Stimulated activated CD8-positive, alpha-beta memory T cell treated with anti-CD3 and anti-CD28 coated beads, Interleukin-15, amount 100 ng/mL, for 24 hours (primary cell): ENCODE measurements at places on chromosomes 3 and 15.

DNA sequence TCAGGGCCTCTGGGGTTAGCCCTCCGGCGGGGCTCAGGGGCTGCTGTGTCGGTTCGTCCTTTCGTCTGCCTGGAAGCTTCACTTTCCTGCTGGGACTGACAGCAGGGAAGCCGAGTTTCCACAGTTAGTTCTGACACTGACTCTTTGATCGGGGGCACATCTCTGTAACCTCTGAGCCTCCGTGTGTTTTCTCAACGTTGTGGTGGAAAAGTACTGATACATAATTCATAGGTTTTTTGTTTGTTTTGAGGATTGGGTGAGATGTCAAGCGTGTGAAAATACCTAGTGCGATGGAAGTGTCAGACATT is 481 bp downstream of the AP4E1 start:
- no peak for DNase-seq

DNA sequence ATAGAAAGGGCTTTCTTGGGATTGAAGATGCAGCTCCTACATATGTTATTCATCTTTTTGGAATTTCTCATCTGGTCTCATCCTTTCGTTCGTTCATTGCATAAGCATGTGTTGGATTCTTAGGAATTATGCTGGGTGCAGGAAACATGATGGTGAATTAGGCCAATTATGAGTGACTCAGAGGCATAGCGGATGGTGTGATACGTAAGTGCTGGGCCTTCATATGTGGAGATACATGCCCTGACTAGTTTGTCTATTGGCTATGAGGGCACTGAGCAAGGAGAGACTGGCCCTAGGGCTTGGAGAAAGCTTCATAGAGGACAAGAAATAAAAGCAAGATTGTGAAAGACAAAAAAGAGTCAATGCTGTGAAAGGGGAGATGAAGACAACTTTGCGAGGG is 235.1 kb downstream of the MYRIP start:
- DNase-seq: no peak

DNA sequence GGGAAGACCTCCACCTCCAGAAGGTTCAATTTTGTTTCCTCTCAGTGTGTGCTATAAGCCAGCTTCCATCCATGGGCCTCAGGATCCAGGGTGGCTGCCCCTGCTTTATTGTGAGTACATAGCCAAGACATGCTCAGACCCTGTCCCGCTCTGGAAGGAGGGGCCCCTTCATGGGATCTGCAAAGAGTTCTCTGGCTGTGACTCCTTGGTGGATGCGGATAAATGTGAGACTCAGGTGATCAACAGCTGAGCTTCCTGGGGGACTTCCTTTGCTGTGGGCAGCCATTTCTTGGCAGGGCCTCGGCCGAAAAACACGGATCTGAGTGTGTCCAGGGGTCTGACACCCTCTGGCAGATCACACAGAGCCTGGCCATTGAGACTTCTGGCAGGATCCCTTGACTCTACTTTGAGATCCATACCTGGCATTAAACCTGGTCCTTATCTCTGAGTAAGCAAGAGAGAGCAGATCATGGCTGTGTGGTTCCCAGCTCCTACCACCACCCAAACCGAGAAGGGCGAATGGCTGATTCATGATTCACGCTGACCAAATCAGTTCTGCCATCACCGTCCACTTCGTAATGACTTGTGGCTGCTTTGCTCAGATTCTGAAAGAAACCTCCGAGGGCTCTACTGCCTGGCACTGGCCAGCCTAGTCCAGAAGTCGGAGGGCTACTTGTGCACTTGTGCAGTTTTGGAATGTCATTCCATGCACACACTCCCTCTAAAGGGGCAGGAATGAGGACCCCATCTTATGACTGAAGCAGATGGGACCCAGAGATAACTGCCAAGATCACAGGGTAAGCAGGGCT is 68.1 kb downstream of the SENP2 start:
- no peak for DNase-seq

- no peak for DNase-seq
These were observed 837 bp downstream of the TMC3 start for GRCh38 chr15:81373176-81373575.

GRCh38 chr15:33204926-33205325 is 10.4 kb upstream of the FMN1 start:
- DNase-seq: no peak

DNA sequence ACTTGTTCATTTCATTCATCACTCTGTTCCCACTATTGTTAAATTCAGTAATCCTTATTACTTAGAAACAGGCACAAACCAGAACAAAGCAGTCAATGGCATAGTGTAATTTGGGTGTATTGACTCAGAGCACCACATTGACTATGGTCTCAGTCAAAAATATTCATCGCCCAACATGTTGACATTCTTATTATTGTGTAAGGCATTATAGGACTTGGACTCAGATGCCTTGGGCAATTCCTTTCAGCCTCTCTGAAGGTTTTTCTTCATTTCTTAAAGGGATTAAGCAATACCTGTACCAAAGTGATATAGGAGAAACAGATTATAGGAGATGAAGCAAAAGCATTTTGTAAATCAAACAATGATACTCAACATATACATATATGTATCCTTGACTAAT is 114.7 kb upstream of the BHLHE40 start:
- DNase-seq: no peak

GRCh38 chr15:50046867-50047266 is 72.2 kb downstream of the ATP8B4 start:
- DNase-seq: no peak

- no peak for DNase-seq
These were observed 735 bp downstream of the GOLGA8B start for GRCh38 chr15:34582461-34583371.

GRCh38 chr3:126111126-126111551 is 27.2 kb upstream of the SLC41A3 start:
- DNase-seq: no peak

DNA sequence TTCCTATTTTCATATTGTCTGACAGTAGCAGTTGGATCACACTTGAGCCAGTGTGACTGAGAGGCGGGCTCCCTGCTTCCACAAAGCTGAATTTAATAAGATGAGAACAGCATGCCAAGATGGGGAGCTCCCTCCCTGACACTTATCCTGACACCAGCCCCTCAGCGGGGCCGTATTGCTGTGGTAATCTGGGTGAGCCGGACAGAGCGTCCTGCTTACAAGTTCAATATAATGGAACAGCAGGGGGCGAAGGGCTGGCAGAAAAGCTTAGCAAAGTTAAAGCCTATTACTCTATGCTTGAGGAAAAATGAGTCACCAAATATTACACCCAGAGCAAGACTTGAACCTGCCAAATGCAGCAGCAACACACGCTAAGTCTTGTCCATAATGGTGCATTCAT is 163.8 kb upstream of the CMC1 start:
- no peak for DNase-seq

DNA sequence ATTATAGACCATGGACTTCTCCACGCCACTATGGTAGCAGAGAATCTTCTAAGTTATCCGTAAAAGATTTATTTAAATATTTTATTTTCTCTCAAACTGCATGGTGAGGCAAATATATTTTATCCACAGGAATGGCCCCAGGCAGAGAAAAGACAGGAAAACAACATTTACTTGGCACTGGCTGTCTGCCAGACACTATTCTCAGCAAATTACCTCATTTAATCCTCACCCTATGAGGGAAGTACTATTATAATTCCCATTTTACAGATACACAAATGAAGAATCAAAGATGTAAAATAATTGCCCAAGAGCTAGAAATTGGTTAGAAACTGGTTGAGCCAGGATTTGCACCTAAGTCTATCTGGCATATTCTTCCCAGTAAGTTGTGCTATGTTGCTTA is 361.4 kb upstream of the IL12A start:
- DNase-seq: no peak

DNA sequence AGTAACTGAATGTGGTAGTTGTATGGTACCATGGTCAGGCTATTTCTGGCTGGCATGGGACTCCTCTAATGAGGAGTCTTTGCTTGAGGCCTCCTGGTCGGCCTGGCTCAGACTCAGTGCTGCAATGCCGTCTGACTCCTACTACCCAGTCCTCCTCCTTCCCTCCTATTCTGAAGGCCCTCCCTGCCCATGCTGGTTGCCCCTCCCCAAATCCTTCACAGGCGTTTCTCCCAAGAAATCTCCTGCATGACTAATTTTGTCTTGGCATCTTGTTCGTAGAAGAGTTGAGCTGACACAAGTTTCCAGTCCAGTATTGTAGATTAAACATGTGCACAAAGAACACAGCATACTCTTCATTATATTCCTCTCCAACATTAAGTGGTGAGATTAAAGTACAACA is 115.5 kb downstream of the NFKBIZ start:
- DNase-seq: no peak

GRCh38 chr3:23754215-23754614 is 51.5 kb upstream of the UBE2E1 start:
- DNase-seq: no peak

- DNase-seq: no peak
These were observed 271.8 kb downstream of the ZIC1 start for GRCh38 chr3:147680837-147681483.

DNA sequence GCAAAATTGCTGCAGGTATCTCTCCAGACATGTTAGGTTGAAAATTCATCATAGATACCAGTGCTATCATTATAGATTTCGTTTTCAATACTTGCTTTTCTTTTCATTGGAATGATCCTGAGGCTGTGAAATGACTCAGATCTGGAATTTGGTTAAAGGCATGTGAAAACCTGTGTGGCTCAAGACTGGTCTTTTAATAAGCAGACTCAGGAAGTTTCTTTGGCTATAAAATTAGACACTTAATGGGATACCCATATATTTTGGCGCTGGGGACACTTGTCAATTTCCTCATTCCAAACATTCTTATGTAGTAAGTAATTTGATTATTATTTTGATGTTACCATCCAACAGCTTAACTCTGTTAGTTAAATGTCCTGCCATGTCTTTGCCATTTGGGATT is 1041.1 kb upstream of the GBE1 start:
- DNase-seq: no peak

DNA sequence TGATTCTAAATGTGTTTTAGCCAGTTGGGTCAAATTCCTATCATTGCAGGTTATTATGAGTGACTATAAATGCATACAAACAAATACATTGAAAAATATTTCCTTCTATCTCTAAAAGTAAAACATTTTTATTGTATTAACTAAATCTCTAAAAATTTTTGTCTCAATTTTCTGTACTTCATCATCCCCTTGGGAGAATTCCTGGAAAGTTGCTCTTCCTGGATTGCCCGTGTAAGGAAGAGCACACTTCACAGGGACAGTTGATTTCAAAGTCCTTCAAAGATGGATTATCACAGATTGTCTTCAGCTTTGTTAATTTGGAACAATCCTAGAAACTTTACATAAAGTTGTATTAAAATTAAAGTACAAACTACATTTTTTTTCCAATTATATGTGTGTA is 595.6 kb downstream of the ROBO1 start:
- no peak for DNase-seq

GRCh38 chr15:98684995-98685525 is 36.7 kb downstream of the IGF1R start:
- DNase-seq: no peak

GRCh38 chr3:23663661-23664186 is 142.0 kb upstream of the UBE2E1 start:
- no peak for DNase-seq

- no peak for DNase-seq
These were observed 625.6 kb upstream of the SGO1 start for GRCh38 chr3:20811631-20812030.

DNA sequence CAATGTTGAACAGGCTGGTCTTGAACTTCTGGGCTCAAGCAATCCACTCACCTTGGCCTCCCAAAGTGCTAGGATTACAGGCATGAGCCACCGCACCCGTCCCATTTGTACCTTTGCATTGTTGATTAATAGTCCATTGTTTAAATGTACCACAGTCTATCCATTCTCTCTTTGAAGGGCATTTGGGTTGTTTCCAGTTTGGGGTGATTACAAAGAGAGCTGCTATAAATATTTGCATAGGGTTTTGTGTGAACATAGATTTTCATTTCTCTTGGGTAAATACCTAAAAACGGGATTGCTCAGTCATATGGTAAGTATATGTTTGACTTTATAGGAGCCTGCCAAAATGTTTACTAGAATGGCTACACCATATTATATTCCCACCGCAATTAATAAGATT is 13.7 kb upstream of the PTPRG start:
- DNase-seq: no peak

DNA sequence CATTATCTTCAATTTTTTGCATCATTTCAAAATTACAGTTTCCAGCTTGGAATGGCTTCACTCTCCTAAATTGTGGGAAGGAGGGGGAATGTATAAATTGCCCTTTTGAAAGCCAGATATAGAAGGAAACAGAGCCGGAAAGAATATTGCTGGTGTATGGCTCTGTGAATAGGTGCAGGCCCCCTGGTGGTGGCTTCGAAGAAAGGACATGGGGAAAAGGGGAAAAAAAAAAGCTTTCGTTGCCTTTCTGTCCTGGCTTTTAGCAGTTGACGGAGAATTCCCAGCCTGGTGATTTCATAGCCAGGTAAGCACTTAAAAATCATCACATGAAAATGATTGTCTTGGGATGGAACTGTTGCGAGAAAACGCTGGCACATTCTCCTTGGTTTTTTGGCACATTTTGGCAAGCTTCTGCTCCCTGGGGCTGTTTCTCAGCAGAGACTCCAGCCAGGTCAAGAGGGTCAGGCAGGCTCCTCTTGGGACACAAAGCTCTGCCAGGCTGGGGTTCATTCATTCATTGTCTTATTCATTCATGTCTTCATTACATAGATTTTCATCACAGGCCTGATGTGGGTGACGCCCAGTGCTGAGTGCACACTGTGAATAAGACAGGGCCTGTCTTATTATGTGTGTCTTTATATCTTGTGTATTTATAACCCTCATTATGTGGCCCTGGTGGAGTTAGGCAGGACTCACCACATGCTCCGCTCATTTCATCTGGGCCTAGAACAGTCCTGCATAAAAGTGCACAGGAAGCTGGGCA is 300.0 kb upstream of the TPM1 start:
- no peak for DNase-seq

GRCh38 chr3:184574515-184575417 is 13.2 kb downstream of the EPHB3 start:
- DNase-seq: no peak

- DNase-seq: no peak
These were observed 60.5 kb downstream of the XXYLT1 start for GRCh38 chr3:195210266-195210973.

DNA sequence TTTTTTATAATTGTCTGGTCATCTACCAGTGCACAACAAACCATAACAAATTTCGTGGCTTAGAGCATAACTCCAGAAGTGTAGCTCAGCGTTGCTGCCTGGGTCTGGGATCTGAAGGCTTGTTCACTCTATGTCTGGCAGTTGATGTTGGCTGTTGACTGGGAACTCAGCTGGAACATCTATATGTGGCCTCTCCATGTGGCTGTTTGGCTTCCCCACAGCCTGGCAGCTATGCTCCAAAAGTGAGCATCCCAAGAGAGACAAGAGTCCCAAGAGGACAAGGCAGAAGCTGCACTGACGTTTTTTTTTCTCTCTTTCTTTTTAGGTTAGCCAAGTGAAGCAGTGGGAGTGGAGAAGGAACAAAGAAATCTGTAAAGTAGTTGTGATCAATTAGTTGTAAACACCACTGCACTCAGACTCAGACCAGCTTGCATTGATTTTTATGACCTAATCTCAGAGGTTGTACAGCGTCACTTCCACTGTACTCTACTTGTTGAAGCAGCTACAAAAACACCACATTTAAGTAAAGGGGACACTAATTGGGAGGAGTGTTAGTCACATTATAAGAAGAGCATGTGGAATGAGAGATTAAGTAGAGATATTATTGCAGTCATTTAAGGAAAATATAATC is 2.5 kb upstream of the GPR176 start:
- DNase-seq: no peak
